Activated T-helper 1 cell treated with anti-CD3 and anti-CD28 coated beads, Interleukin-2, amount 50 U/mL, for 16 hours (primary cell): ENCODE measurements at places on chromosomes 6 and 20.

- DNase-seq = no peak
Measured at GRCh38 chr6:12313992-12314589, 23.9 kb downstream of the EDN1 start.

GRCh38 chr20:881051-881782 lies 34.9 kb downstream of the ANGPT4 start:
- no peak for DNase-seq

DNA sequence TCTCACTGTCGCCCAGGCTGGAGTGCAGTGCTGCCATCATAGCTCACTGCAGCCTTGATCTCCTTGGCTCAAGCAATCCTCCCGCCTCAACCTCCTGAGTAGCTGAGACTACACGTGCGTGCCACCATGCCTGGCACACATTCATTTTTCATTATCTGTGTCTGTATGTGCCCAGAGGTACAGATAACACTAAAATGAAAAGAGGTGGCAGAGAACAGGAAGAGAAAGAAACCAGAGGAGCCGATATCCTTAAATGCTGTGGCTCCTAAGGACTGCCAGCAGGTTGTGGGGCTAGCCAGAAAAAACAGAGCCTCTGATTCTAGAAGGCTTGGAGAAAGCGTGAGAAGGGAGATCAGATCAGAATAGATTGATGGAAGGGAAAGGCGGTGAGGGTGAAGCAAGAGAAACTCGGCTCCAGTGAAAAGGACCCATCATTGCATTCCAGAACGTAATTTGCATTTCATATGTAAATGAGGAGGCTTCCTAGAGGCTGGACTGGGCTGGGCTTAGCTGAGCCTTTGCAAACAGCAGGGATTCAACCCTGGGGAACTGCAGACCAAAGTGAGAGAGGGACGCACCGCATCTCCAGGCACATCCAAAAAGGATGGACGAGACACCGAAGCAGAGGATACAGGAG lies 64.2 kb downstream of the GCNT2 start:
- no peak for DNase-seq

- DNase-seq = no peak
Measured at GRCh38 chr6:168417679-168418557, 23.1 kb upstream of the SMOC2 start.

- no peak for DNase-seq
Measured at GRCh38 chr6:76420094-76420493, 347.6 kb upstream of the IMPG1 start.

DNA sequence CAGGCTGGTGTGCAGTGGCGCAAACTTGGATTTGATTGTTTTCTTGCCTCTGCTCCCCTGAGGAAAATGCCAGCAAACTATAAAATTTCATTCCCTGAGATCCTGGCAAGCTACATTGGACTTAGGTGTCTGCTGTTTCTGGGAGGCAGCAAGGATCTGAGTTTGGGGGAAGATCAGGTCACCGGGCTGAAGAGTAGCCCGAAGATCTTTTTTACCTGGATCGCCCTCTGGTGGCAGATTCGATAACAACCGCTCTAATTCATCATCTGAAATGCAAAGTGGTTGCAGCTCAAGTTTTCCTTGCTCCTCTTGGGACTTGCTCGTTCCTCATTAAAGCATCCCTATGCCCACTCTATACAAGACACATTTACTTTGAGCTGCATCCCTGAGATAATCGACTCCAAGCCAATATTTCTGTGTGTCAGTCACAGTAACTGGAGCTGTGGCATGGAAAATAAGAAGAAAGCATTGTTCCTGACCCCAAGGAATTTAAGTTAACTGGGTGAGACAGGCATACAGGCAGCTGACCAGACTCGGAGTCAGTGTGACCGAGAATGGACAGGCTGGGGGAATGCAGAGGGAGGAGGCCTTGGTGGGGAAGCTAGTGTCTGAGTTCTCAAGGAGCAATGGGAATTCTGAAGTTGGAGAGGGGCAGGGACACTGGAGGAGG lies 131.8 kb upstream of the PROKR2 start:
- DNase-seq = no peak

DNA sequence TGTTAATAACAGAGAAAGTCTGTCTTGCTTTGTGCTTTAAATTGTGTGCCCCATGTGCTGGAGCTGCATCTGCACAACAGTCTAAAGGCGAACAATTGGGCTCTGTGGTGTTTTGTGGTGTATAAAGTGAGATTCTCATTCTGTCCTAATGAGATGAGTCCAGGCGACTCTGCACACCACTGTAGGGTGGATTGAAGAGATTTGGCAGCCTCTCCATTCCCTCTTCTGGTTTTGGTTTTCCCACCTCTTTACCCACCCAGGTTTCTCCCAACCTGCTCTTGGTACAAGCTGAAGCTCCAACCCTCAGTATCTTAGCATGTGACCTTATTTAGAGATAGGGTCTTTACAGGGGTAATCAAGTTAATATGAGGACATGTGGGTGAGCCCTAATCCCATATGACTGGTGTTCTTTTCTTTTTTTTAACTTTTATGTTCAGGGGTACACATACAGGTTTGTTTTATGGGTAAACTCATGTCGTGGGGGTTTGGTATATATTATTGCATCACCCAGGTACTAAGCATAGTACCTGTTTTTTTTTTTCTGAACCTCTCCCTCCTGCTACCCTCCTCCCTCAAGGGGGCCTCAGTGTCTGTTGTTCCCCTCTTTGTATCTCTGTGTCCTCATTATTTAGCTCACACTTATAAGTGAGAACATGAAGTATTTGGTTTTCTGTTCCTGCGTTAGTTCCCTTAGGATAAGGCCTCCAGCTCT lies 217.6 kb upstream of the DTNBP1 start:
- no peak for DNase-seq

DNA sequence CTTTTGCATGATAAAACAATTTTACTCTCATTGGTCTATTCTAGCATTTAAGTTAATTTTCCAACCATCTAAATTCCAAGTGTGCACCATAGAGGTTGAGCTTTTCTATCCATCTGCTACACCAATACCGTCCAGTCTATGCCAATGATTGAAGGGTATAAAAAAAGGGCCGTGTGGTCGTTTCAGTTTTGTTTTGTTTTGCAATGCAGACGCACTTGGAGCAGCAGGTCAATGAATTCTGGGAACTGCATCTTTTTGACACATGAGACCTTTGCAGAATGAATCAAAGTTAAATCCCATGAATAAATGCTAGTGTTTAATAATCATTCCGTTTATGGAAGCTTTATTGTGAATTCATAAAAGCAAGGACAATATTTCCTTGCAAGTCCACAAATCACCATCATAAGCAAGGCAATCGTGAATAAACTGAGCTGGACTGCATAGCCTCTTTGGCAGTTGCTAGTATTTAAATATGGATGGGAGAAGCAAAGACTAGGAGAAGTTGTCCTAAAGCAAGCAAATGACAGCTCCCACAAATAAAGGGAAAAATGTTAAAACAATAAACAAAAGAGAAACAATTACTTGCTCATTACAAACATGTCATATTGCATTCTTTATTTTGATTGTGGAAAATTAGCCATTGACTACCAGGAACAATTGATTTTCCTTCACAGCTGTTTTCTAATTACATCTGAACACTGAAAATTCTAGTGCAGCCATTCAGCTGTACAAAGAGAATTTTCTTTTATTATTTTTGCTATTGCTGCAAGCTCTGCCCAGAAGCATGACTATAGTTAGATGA lies 649.7 kb upstream of the GJE1 start:
- no peak for DNase-seq

DNA sequence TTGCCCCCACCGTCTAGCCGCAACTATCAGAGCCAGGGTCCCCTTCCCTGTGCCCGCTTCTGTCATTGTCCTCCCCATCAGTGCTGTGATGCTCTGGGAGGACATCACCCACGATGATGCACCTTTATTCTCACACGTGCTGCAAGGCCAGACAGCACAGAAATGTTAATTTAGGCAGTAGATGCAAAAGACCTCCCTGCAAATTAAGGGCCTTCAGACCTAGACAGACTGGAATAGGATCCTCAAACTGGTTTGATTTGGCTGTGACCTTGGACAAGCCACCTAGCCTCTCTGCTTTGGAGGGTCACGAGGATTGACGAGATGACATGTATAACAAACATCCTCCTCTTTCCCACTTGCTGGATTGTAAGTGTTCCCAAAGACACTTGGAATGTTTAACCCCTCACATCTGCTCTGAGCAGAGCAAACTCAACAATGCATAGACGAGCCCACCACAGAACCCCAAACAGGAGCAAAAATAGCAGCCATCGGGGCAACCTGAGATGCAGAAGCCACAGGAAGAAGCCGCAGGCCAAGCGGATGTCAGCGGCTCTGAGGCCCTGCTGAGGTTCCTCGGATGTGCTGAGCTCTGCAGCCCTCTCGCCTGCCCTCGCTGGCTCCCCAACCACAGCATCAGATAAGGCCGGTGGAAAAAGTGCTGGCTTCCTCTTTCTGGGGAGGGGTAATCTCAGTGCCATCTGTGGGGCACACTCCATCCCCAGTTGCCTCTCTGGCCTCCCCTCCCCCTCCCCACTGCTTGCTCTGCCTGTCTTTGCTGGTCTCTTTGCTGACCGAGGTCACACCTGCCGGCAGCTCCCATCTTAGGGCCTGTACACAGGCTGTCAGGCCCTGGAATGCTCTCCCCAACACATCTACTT lies 35.3 kb downstream of the TOX2 start:
- DNase-seq = peak; percentile 42

GRCh38 chr6:46923476-46923875 lies 1.7 kb upstream of the ADGRF5 start:
- no peak for DNase-seq

- DNase-seq = no peak
Measured at GRCh38 chr20:63955281-63955826, 862 bp downstream of the UCKL1 start.

DNA sequence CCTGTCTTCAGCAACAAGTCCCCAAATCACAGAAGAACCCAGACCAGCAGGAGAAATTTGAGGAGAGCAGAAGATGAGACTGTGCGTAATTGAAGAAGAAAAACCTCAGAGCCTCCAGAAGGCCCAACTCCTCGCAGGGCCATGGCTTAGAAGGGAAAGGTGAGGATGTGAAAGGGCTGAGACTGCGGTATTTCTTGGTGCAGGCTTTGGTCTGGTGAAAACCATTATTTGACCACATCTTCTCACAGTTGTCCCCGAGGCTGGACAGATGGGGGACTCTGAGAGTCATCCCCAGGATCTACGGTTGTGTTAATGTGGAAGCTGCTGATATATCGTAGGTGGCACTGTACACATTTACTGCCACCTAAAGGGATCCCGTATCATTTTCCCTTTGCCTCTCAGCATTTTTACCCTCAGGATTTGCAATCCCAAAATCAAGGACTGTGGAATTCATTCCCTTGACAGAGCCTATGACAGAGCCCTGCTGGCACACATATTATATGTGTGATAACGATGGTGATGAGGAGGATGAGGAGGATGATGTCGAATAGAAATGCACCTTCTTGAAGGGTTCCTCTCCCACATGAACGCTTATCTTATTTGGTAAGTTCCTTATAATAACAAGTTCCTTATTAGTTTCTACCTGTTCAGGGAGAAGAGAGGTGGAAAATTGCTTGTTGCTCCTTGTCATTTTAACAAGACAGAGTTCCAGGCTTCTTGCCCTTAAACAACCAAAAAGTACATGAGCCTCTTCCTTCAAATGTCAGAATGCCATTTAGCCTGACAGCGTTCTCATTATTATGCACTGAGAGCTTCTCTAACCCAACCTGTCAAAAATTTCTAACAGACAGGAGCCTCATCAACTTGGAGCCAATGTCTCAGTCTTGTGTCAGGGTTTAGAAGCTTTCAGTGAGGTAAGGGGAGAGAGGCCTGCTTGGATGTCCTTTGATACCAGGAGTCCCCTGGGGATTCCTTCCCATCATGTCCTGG lies 135.8 kb downstream of the PXDC1 start:
- no peak for DNase-seq

DNA sequence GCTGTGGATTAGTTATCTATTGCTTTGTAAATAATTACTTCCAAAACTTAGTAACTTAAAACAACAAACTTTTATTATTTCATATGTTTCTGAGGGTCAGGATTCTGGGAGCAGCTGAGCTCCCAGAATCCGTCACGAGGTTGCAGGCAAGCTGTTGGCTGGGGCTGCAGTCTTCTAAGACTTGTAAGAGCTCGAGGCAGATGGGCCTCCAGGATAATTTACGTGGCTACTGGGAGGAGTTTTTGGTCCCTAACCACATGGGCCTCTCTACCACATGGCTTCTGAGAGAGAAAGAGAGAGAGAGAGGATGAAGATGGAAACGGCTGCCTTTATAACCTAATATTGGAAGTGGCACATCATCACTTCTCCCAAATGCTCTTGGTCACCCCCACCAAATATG lies 64.9 kb upstream of the SULF2 start:
- no peak for DNase-seq

DNA sequence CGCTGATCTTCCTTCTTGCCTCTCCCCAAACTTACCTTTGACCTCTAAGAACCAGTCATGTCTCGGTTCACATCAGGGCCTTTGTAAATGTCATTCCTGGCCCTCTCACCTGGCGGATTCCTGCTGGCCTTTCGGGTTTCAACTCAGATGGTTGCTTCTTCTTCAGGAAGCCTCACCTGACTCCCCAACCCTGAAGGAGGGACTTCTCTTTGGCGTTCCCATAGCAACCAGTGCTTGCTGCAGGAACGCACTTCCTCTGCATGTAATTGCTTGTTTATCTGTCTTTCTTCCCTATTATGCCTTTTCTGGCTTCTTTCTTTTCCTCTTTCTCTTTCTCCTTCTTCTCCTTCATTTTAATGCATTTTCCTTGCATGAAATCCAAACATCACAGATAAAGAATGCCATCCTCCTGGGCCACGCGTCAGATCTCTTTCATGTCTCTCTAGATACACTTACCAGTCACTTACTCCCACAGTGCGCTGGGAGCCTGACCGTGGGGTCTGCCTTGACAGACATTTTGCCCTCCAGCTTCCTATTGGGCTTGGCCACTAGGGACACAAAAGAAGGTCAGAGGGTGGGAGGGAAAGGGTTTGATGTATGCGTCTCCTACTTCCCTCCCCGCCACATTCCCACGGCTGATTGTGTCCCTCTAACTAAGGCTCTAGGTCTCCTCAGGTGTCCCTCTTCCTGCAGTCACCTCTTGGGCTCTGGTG lies 295.7 kb upstream of the TSHZ2 start:
- no peak for DNase-seq

DNA sequence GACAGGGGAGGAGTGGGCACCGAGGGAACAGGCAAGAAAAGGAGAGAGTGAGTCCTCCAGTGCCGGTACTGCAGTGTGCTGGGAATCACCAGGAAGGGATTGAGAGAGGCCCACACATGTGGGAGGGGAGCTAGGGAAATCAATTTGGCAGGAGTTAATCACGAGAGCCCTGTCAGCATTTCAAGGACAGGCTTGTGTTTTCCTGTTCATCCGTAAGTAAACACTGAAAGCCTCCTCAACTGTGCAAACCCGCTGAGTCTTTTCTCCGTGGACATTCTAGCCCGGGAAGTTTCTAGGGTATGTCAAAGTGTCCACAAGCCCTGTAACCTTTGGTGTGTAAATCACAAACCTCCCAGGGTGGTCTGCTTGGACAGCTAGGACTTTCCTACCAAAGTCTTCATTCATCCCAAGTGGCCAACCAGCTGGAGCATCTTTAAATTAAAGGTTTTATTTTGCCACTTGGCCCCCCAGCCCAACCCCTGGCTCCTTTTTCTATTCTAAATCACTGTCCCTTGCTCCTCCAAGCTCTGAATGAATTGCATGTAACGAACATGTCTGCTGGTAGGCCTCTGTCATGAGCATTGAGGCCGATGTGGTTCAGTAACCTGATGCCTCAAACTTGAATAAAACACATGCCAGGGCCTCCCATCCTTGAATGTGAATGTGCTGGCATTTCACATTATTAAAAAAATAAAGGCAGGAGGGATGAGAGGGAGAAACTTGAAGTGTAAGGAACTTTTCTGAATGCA lies 149.1 kb downstream of the ZNF217 start:
- DNase-seq = no peak
